ENCODE measurements at places on chromosomes 1 and 21. TPM values are rescaled to one million over a fixed set of nuclear protein-coding genes. Genes with fewer than 3 reads are reported as not detected.

The TAS1R1 gene
- total RNA-seq: 0.13 TPM

The VHLL gene
- total RNA-seq: not detected

The DHX9 gene
- total RNA-seq: 88.8 TPM

The SLAMF1 gene
- total RNA-seq: 1.6 TPM

The CENPF gene
- total RNA-seq: 4.1 TPM

The EGLN1 gene
- 49.3 TPM for total RNA-seq

The ZMYND12 gene
- 2.2 TPM for total RNA-seq

The SYPL2 gene
- total RNA-seq: 0.34 TPM

The TRPM2 gene
- 1.5 TPM for total RNA-seq

The CD1E gene
- not detected for total RNA-seq

The LRRC38 gene
- total RNA-seq: not detected

The SLC45A1 gene
- not detected for total RNA-seq

The LRRC52 gene
- total RNA-seq: not detected

The A3GALT2 gene
- total RNA-seq: not detected

The OR2M3 gene
- total RNA-seq: not detected

The BSND gene
- total RNA-seq: not detected

The SHISA4 gene
- 1.2 TPM for total RNA-seq

The SYDE2 gene
- 9.9 TPM for total RNA-seq

The SLC45A3 gene
- total RNA-seq: 18.8 TPM

The STPG1 gene
- 15.9 TPM for total RNA-seq

The C1orf141 gene
- not detected for total RNA-seq

The ANKRD65 gene
- 0.81 TPM for total RNA-seq

The FASLG gene
- 0.60 TPM for total RNA-seq

The PCBP3 gene
- total RNA-seq: 18.4 TPM

The PEX11B gene
- 33.3 TPM for total RNA-seq

The IVL gene
- not detected for total RNA-seq

The TCHHL1 gene
- total RNA-seq: not detected

The FCER1A gene
- 0.46 TPM for total RNA-seq

The RGSL1 gene
- total RNA-seq: not detected

The TTC39A gene
- 95.1 TPM for total RNA-seq

The PRKCZ gene
- 53.7 TPM for total RNA-seq

The LRRC53 gene
- total RNA-seq: not detected

The CHI3L1 gene
- 0.58 TPM for total RNA-seq

The CR1L gene
- not detected for total RNA-seq

The PDE4B gene
- total RNA-seq: 4.9 TPM

The RNU1-4 gene
- total RNA-seq: 2,195 TPM

The MAP3K21 gene
- 12.6 TPM for total RNA-seq

The CRP gene
- not detected for total RNA-seq

The CELA2A gene
- total RNA-seq: not detected

The TSPEAR gene
- 0.28 TPM for total RNA-seq

The DNASE2B gene
- not detected for total RNA-seq

The RBP7 gene
- 1.7 TPM for total RNA-seq

The FCMR gene
- total RNA-seq: 4.6 TPM

The SYNC gene
- 14.3 TPM for total RNA-seq

The DCST2 gene
- 2.3 TPM for total RNA-seq

The NBPF1 gene
- 169 TPM for total RNA-seq

The PLEKHG5 gene
- total RNA-seq: 32.9 TPM

The FAM72D gene
- 0.19 TPM for total RNA-seq

The OR2G6 gene
- not detected for total RNA-seq

The OLIG1 gene
- not detected for total RNA-seq

The UBASH3A gene
- 1.8 TPM for total RNA-seq

The FAM167B gene
- total RNA-seq: 5.5 TPM

The DPT gene
- 16.9 TPM for total RNA-seq

The PTPRU gene
- 1.8 TPM for total RNA-seq

Measured in mucosa of descending colon (tissue), 3 donors.